ENCODE measurements at places on chromosomes 2 and 18.
A peak's percentile ranks its signal among the peaks of the same experiment; 100 is the strongest.

DNA sequence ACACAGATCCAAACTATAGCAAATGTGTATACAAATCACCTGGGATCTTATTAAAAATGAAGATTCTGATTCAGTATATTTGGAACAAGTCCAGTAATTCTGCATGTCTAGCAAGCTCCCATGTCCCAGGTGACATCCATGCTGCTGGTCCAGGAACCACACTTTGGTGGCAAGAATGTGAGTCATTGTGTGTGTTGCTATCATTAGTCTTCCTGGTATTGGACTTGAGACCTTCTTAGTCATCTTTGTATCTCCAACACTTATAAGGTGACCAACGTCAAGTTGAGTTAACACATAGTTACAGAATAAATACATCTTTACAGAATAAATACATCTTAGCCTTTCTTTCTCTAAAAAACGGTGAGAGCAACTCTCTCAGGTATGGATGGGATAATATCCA is 107.9 kb upstream of the NDUFV2 start:
- no peak overlapping the region for H3K4me3 ChIP-seq
- DNase-seq, result no peak
- no peaks in the 10 kb centered on the region for H3K27me3 ChIP-seq
- no peaks in the 10 kb centered on the region for H3K36me3 ChIP-seq
- H3K27ac ChIP-seq, result no peak overlapping the region
- H3K4me1 ChIP-seq, result peaks cover 18% of the 10 kb centered on the region

GRCh38 chr2:19859565-19859964 is 42.2 kb downstream of the TTC32 start:
- H3K4me3 ChIP-seq, result no peak overlapping the region
- no peaks in the 10 kb centered on the region for H3K27me3 ChIP-seq
- peak overlapping the region; percentile 66 for H3K27ac ChIP-seq
- H3K36me3 ChIP-seq, result no peaks in the 10 kb centered on the region

DNA sequence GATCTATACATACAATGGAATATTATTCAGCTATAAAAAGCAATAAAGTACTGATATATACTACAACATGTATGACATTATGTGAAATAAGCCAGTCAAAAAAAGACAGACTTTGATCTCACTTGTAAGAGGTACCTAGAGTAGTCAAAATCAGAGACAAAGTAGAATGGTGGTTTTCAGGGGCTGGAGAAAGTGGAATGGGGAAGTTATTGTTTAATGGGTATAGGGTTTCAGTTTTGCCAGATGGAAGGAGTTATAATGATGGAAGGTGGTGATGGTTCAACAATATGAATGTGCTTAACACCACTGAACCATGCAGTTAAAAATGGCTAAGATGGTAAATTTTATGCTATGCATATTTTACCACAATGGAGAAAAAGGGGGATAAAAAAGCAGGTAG is 6.3 kb downstream of the COBLL1 start:
- H3K27me3 ChIP-seq, result no peaks in the 10 kb centered on the region
- no peaks in the 10 kb centered on the region for H3K36me3 ChIP-seq
- no peak overlapping the region for H3K4me3 ChIP-seq
- peaks cover 62% of the 10 kb centered on the region for H3K4me1 ChIP-seq
- no peak for DNase-seq
- H3K27ac ChIP-seq, result no peak overlapping the region

GRCh38 chr18:47163241-47163640 is 12.9 kb downstream of the IER3IP1 start:
- no peak overlapping the region for H3K27ac ChIP-seq
- no peaks in the 10 kb centered on the region for H3K36me3 ChIP-seq
- peak; percentile 8 for DNase-seq
- no peak overlapping the region for H3K4me3 ChIP-seq
- H3K4me1 ChIP-seq, result no peaks in the 10 kb centered on the region

DNA sequence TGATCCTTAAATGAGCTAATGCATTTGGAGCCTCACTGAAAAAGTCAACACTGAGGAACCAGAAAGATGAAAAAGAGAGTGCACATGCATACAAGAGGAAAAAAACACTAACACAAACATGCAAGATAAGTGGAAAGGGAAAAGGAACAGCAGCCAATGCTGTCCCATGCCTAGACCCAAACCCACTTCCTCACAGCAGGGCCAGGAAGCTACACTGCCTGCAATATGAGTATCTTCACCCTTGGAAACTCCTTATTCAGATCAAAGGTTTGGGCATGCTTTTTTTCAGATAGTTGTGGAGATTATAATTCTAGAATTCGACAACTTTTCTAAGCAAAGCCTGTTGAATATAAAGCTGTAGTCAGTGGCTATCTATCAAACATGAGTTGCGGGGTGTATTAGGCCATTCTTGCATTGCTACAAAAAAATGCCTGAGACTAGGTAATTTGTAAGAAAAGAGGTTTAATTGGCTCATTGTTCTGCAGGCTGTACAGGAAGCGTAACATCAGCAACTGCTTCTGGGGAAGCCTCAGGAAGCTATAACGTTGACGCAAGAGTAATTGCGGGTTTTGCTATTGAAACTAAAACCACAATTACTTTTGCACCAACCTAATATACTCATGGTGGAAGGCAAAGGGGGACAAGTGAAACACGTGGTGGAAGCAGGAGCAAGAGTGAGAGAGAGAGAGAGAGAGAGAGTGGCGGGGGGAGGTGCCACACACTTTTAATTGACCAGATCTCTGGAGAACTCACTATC is 138.2 kb downstream of the MBD2 start:
- H3K27me3 ChIP-seq, result no peaks in the 10 kb centered on the region
- H3K4me1 ChIP-seq, result no peaks in the 10 kb centered on the region
- no peak for DNase-seq
- no peak overlapping the region for H3K4me3 ChIP-seq
- no peak overlapping the region for H3K27ac ChIP-seq
- H3K36me3 ChIP-seq, result no peaks in the 10 kb centered on the region

DNA sequence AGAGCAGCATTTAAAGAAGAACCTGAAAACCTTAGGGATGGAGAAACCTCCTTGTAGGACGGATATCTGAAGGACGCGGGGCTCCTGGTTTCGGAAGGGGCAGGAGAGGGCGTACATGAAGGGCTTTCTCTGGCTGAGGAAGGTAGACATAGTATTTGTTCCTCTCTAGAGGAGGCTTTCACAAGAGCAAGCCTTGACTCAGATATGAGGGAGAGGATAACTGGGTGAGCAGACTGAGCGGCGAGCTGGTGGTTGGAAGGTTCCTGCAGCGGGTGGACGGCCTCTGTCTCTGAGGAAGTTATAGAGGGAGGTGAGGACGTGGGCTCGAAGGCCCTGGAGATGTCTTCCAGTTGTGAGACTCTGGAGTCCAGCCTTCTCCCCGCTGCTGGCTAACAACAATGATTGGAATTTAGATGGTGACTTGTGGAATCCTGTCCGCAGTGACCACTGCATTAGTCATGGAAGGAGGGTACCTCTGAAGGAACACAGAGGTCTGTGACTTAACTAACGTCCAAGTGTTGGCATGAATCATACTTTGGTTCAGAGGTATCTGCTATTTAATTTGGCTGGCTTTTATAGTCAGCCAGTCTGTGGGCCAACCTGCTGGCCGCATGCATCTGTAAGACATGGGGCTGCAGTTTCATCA is 80.9 kb downstream of the ASAP2 start:
- DNase-seq, result no peak
- H3K4me3 ChIP-seq, result no peak overlapping the region
- H3K4me1 ChIP-seq, result peaks cover 8% of the 10 kb centered on the region
- no peaks in the 10 kb centered on the region for H3K27me3 ChIP-seq
- no peak overlapping the region for H3K27ac ChIP-seq
- H3K36me3 ChIP-seq, result no peaks in the 10 kb centered on the region

GRCh38 chr18:34121200-34121721 is 103.5 kb downstream of the NOL4 start:
- H3K27me3 ChIP-seq, result no peaks in the 10 kb centered on the region
- H3K4me1 ChIP-seq, result no peaks in the 10 kb centered on the region
- no peaks in the 10 kb centered on the region for H3K36me3 ChIP-seq
- DNase-seq, result peak; percentile 53

- no peak for DNase-seq
- no peak overlapping the region for H3K4me3 ChIP-seq
- H3K27ac ChIP-seq, result peak overlapping the region; percentile 82
- H3K4me1 ChIP-seq, result peaks cover 45% of the 10 kb centered on the region
- no peaks in the 10 kb centered on the region for H3K27me3 ChIP-seq
Measured at GRCh38 chr2:25339211-25339674, 2.5 kb downstream of the DNMT3A start.

DNA sequence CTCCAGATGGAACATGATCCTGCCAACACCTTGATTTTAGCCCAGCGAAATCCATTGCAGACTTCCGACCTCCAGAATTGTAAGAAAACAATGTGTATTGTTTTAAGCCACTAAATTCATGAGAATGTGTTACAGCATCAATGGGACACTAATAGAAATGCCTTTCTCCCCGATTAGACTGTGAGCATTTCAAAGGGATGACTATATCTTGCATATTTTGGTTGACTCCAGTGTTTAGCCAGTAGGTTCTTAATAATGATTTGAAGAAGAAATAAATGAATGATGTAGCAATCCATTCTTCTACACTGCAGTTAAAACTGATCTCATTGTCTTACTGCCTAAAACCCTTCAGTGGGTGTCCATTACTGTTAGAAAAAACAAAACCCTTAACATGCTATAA is 67.4 kb upstream of the ACVR1C start:
- no peaks in the 10 kb centered on the region for H3K36me3 ChIP-seq
- no peak overlapping the region for H3K4me3 ChIP-seq
- no peak overlapping the region for H3K27ac ChIP-seq
- no peaks in the 10 kb centered on the region for H3K4me1 ChIP-seq

GRCh38 chr2:63047321-63048279 is 3.0 kb upstream of the OTX1 start:
- H3K4me3 ChIP-seq, result peak overlapping the region; percentile 21
- DNase-seq, result peak; percentile 68
- peaks cover 85% of the 10 kb centered on the region for H3K27me3 ChIP-seq
- peaks cover 29% of the 10 kb centered on the region for H3K36me3 ChIP-seq
- peaks cover 44% of the 10 kb centered on the region for H3K4me1 ChIP-seq

- no peaks in the 10 kb centered on the region for H3K27me3 ChIP-seq
- peaks cover 20% of the 10 kb centered on the region for H3K4me1 ChIP-seq
- DNase-seq, result no peak
- no peak overlapping the region for H3K27ac ChIP-seq
- H3K4me3 ChIP-seq, result no peak overlapping the region
Measured at GRCh38 chr2:25756536-25756935, 83.2 kb upstream of the DTNB start.

GRCh38 chr2:83594241-83595120 is 864.6 kb downstream of the SUCLG1 start:
- H3K27ac ChIP-seq, result no peak overlapping the region
- H3K36me3 ChIP-seq, result no peaks in the 10 kb centered on the region
- no peaks in the 10 kb centered on the region for H3K4me1 ChIP-seq
- H3K4me3 ChIP-seq, result no peak overlapping the region

DNA sequence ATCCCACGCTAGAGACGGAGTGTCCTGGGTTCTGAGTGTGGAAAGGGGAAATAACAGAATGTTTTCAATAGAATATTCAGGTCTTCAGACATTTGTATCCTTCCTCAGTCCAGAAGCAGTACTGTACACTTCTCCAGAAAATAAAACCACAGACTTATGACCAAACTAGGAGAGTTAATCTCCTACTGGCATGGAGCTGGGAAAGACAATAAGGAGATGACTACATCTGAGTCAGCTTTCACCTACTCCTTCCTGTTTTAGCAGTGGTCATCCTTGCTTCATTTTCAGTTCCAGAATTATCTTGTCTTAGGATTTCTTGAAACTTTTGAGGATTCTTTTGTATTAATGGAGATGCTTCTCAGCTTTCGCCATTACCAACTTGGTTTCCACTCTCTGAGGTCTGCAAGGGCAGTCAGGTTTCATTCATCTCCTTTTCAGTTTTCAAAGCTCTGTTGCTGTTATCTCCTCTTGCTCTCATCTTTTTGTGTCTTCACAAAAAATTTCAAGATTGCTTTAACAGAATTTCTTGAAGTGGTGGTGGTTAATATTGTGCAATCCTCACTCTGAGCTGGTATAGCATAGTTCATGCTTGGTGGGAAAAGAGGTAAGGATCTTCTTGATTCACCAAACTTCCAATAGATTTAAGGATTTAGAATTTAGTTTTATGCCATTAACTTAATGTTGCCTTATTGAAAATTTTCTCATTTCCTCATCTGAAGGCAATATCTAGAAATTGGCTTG is 23.7 kb upstream of the NR4A2 start:
- H3K27me3 ChIP-seq, result no peaks in the 10 kb centered on the region
- no peak for DNase-seq
- H3K36me3 ChIP-seq, result no peaks in the 10 kb centered on the region
- H3K4me1 ChIP-seq, result no peaks in the 10 kb centered on the region
- no peak overlapping the region for H3K27ac ChIP-seq
- H3K4me3 ChIP-seq, result no peak overlapping the region

- no peaks in the 10 kb centered on the region for H3K27me3 ChIP-seq
- peak; percentile 19 for DNase-seq
- no peak overlapping the region for H3K4me3 ChIP-seq
- H3K4me1 ChIP-seq, result no peaks in the 10 kb centered on the region
- no peaks in the 10 kb centered on the region for H3K36me3 ChIP-seq
Measured at GRCh38 chr2:7633566-7634153, 716.4 kb downstream of the RNF144A start.

- H3K4me1 ChIP-seq, result peaks cover 40% of the 10 kb centered on the region
- DNase-seq, result no peak
- H3K36me3 ChIP-seq, result no peaks in the 10 kb centered on the region
- H3K27ac ChIP-seq, result peak overlapping the region; percentile 61
- H3K4me3 ChIP-seq, result no peak overlapping the region
Measured at GRCh38 chr2:177275040-177275742, 10.7 kb upstream of the NFE2L2 start.

DNA sequence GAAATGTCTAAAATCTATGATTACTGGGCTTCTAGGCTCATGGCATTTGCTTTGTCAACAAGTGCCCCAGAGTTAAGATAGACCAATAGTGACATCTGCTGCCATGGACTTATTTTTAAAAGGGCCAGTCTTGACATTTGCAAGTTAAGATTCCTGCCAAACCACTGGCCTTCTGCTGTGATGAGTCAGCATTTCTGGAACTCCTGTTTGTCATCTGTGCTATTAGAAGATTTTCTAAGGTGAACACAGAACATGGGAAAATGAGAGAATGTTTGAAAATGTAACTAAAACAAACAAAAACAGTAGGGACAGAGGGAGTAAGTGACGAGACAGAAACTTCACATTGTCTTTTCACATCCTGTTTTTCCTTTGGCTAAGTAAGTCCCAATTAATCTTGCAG is 93.7 kb upstream of the WDR75 start:
- H3K27me3 ChIP-seq, result no peaks in the 10 kb centered on the region
- no peak overlapping the region for H3K4me3 ChIP-seq
- H3K36me3 ChIP-seq, result no peaks in the 10 kb centered on the region
- peak; percentile 74 for DNase-seq

All from stomach (tissue), 19 donors.